ENCODE measurements at places on chromosomes 2 and 18.

DNA sequence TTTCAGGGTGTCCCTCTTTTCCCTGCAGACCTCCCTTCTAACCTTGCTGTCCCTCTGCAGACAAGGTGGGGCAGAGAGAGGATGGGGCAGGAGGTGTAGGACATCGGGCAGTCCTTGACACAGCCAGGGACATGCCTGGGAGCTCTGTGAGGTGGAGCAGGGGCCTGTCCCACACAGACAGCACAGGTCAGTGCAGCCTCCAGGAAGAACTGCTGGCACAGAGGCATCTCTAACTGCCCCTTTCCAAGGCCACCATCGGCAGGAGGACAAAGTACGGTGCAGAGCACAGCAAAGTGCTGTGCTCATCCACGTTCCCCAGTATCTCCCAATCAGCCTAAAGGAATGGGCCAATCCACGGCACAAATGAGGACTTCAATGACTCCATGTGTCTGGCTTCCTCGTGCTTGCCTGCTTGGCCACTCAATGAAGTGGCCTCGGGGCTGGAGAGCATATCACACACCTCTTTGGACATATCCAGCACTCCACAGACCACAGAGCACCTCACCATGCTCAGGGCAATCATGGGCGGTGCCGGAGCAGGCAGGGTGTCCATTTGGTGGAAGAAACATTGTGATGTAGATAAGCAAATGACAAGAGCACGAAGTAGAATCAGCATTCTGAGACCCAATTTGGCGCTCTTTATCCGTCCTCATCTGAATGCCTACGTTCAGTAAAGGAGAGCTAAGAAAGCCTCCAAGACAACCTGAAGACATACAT is 11.9 kb downstream of the CHST10 start:
- no peak for DNase-seq

DNA sequence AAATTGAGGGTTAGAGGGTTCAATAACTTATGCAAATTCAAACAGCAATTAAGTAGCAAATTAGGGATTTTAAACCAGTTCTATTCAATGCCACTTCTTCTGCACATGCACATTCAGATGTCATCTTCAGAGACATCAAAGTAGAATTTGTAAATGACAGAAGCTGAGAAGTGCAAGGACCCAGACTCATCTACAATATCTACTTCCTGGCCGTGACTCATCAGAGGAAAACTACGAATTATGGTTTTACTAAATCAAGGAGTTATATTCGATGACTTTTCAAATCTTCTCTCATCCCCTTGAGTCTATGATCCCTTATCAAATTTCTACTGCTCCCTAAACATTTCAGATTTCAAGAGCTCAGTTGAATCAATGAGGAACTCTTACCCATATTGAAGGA is 20.0 kb upstream of the STAT4 start:
- no peak for DNase-seq

DNA sequence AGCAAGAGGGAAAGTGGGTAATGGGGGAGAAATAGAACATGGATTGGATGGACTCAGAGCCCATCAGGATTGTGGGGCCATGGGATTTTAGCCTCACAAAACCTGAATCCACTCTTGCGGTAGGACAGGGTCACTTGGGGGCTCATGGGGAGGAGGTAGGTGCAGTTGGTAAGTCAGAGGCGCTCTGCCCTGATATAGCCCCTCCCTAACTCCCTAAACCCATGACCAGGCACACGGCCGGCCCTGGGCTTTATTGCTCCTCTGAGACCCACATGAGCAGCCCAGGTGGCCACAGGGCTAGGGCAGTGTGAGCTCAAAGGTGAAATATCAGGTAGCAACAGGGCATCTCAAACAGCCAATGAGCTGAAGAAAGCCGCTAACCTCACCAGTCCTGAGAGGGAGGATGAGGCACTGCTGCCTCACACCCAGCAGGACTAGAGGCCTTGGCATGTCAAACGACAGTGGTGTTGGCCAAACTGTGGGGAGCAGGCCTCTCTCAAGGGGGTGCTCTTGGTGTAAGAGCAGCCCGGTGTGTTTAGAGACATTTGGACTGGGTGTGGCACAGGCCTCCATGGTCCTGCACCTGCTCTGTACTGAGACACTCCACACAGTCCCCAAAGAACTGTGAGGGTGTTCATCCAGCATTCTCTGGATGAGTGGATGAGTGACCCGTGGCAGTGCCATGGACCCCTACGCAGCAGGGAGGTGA is 90.8 kb upstream of the HS6ST1 start:
- DNase-seq, result no peak

- DNase-seq, result no peak
Observed at GRCh38 chr2:183035954-183036669, 2.1 kb downstream of the NCKAP1 start.

DNA sequence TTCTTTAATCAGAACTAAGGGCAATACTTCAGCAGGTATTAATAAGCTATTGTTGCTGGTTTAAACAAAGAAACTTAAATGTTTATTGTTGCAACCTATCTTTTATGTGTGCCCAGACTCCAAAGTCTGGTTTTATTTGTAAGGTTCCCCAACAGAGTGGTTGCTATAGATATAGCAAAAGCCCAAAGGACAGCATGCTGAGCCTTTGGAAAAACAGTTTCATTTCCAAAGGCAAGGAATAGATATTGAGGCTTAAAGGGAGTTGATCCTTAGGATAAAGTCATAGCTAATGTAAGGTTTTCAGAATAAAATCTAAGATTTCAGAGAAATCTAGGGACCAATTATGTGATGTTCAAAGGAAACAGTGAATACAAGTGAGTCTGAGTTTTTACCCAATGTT is 413.2 kb upstream of the SLC14A2 start:
- DNase-seq, result no peak
